ENCODE measurements at places on chromosomes 6 and 20.

GRCh38 chr20:52252664-52253063, 61.1 kb upstream of the ZFP64 start:
- no peak for DNase-seq

- DNase-seq, result no peak
Measured at GRCh38 chr20:18139832-18140231, 2.2 kb downstream of the KAT14 start.

GRCh38 chr20:39057911-39058310, 95.8 kb downstream of the DHX35 start:
- no peak for DNase-seq

DNA sequence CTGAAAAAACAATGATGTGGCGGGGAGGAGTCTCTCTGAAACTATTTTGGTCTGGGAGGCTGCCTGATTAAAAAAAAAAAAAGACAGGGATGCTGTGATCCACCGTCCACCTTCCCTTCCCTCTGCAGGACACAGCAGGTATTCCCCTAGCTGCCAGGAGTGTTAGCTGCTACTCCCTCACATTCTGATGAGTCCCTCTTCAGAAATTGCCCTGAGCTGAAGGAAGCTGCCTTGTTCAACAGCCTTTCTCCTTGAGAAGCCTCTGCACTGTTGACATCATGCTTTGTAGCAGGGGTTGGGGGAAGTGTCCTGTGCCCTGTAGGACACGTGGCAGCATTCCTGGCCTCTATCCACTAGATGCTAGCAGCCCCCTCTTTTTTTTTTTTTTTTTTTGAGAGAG, 71.7 kb upstream of the ZMYND8 start:
- DNase-seq, result no peak

All from pancreas (tissue), 10 donors.